ENCODE measurements at places on chromosomes 5 and 9. TPM values are rescaled to one million over a fixed set of nuclear protein-coding genes. Genes with fewer than 3 reads are reported as not detected.

Gene NIPAL4
- total RNA-seq: 30.4 TPM

Gene SH3TC2
- total RNA-seq: 12.1 TPM

Gene COMMD10
- total RNA-seq: 31.0 TPM

Gene SKP1
- 222 TPM for total RNA-seq

Gene SYNPO
- 15.4 TPM for total RNA-seq

Gene ENC1
- total RNA-seq: 31.8 TPM

Gene GABBR2
- not detected for total RNA-seq

Gene ZNF367
- 5.9 TPM for total RNA-seq

Gene DRD1
- total RNA-seq: not detected

Gene FBXO10
- 1.9 TPM for total RNA-seq

Gene CKS2
- 416 TPM for total RNA-seq

Gene ADAMTSL1
- total RNA-seq: 9.3 TPM

Gene OTP
- total RNA-seq: not detected

Gene SFXN1
- total RNA-seq: 45.7 TPM

Gene GLDC
- 0.94 TPM for total RNA-seq

Gene PCDHGA6
- total RNA-seq: 0.16 TPM

Gene ENHO
- not detected for total RNA-seq

Gene N4BP3
- total RNA-seq: 6.1 TPM

Gene IL7R
- total RNA-seq: 4.1 TPM

Gene SMARCA2
- total RNA-seq: 38.5 TPM

Gene TRPM6
- total RNA-seq: 0.08 TPM

Gene NME5
- total RNA-seq: not detected

Gene KIAA1958
- 0.78 TPM for total RNA-seq

Gene CYLC2
- not detected for total RNA-seq

Gene DMRTA1
- 0.84 TPM for total RNA-seq

Gene OLFM1
- not detected for total RNA-seq
